ENCODE measurements at places on chromosomes 7 and 10. TPM values are rescaled to one million over a fixed set of nuclear protein-coding genes. Genes with fewer than 3 reads are reported as not detected.

Gene CDC14C
- total RNA-seq: not detected

Gene PDE6C
- total RNA-seq: not detected

Gene NODAL
- not detected for total RNA-seq

Gene LBX1
- total RNA-seq: 0.08 TPM

Gene DYNC1I1
- 0.54 TPM for total RNA-seq

Gene OR2A1
- 0.27 TPM for total RNA-seq

Gene CACNA2D1
- 46.0 TPM for total RNA-seq

Gene VWC2
- not detected for total RNA-seq

Gene LAMB4
- 0.08 TPM for total RNA-seq

Gene TMEM139
- not detected for total RNA-seq

Gene PCLO
- total RNA-seq: 0.36 TPM

Gene BCCIP
- total RNA-seq: 48.1 TPM

Gene UCN3
- not detected for total RNA-seq

Gene SRRM3
- 1.3 TPM for total RNA-seq

Gene DENND2A
- total RNA-seq: 10.8 TPM

Gene FOXI2
- total RNA-seq: not detected

Gene IL6
- 3.8 TPM for total RNA-seq

Gene AKR1E2
- total RNA-seq: 4.6 TPM

Gene ACHE
- 0.16 TPM for total RNA-seq

Gene PDK4
- total RNA-seq: 0.72 TPM

Gene ADRA2A
- 0.82 TPM for total RNA-seq

Gene SAMD9L
- 22.6 TPM for total RNA-seq

Gene HTRA1
- total RNA-seq: 156 TPM

Gene PLAU
- total RNA-seq: 21.6 TPM

Gene ZNF736
- total RNA-seq: 12.0 TPM

Gene STOX1
- total RNA-seq: 0.09 TPM

Gene IFIT3
- 88.3 TPM for total RNA-seq

Gene GRID2IP
- not detected for total RNA-seq

Gene DDC
- not detected for total RNA-seq

Gene AP1S1
- total RNA-seq: 77.5 TPM

Gene CFAP58
- 0.98 TPM for total RNA-seq

Gene LRRC18
- total RNA-seq: not detected

Gene HIPK2
- 28.8 TPM for total RNA-seq

Gene ZPBP
- total RNA-seq: not detected

Gene LYZL2
- total RNA-seq: not detected

Gene CTAGE4
- total RNA-seq: 2.9 TPM

Gene TECTB
- not detected for total RNA-seq

Gene OPN4
- total RNA-seq: not detected

Gene ADRB1
- total RNA-seq: not detected

All from fibroblast of the aortic adventitia (primary cell).